MM.1S (cell line): ENCODE measurements at places on chromosomes 4 and X.

- no peak for DNase-seq
These were observed 1307.3 kb downstream of the C4orf33 start for GRCh38 chr4:130403221-130403620.

DNA sequence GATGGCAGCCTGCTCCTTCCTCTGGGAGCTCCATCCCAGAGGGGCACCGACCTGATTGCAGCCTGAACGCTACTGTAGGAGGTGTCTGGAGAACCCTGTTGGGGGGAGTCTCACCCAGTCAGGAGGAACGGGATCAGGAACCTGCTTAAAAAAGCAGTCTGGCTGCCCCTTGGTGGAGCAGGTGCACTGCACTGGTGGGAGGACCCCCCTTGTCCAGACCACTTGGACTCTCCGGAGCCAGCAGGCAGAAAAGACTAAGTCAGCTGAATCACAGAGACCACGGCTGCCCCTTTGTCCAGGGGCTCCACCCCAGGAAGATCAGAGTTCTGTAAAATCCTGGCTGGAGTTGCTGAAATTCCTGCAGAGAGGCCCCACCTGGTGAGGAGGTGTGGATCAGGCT is 67.3 kb upstream of the MAGEB18 start:
- no peak for DNase-seq

GRCh38 chrX:22012051-22012450 is 20.1 kb upstream of the PHEX start:
- no peak for DNase-seq

- DNase-seq = no peak
These were observed 89.7 kb upstream of the PCDH7 start for GRCh38 chr4:30630431-30630830.

DNA sequence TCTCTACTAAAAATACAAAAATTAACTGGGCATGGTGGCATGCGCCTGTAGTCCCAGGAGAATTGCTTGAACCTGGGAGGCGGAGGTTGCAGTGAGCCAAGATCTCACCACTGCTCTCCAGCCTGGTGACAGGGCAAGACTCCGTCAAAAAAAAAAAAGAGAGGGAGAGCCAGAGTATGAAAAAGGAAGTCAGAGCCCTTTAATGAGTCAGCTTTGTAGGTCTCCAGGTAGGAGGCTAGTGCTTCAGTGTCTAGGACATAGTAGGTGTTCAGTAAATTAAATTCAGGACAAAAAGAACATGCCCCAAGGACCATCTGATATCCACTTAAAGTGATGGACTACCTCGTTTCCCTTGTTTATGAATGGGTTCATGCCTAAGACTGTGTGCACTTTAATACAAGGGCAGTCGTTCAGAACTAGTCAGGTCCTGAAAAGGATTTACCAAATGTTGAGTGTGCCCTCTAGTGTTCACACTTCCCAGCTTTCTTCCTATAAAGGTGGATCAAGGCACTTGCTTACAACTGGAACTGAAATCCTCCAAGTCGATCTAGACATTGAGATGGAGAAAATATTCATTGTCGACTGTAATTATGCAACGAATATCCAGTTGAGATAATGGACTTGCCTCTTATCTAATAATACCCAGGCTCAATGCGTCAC is 29.0 kb downstream of the F9 start:
- peak; percentile 68 for DNase-seq

- no peak for DNase-seq
These were observed 119.3 kb downstream of the ADAMTS3 start for GRCh38 chr4:72449705-72450104.

- DNase-seq = no peak
These were observed 57.7 kb downstream of the KLHL13 start for GRCh38 chrX:118058924-118059323.

DNA sequence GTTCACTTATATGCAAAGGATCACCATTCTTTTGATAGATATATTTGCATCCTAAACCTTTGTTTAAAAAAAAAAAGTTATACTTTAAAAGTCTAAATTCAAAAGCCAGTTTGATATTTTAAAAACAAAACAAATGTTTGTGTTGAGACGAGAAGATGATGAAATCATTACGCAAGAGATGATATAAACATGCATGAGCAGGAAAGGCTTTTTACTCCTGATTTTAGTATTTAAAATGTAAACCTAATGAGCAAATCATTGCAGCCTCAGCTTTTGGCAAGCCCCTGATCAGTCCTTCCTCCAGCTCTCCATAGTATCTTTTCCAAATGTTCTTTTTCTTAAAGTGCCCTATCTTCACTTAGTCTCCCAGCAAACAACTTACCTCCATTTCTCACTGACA is 115.6 kb downstream of the ARAP2 start:
- no peak for DNase-seq

DNA sequence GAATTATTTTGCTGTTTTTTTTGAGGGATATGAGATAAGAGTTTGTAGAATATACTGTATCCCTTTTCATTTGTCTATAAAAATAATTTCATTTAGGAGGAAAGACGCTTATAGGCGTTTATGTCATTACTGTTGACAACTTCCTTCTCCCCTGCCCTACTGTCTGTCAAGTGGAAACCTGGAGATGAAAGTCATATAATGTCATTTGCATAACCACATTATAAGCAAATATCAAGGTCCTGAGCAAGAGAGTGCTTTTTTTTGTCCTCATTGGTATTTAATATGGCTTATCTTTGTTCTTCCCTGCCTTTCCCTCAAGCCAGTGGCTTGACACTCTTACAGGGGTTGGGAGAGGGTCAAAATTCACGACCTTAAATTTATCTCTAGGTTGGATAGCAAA is 55.8 kb downstream of the LRP2BP start:
- DNase-seq = no peak

DNA sequence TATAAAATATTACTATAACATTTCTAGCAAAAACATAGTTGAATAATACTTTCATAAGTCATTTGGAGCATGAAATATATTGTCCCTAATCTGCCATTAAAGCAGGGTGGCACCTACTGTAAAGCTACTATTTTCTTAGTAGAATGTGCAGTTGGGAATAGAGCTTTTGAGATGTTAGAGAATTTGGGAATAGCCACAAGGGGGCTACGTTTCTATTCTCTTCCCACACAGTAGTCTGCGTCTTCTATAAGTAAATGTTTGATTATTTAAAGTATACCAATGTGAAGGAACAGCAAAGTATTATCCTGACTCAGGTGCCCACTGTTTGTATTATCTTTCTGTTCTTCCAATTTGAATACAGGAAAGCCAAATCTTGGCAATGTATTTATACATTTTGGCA is 323.2 kb upstream of the GIMD1 start:
- no peak for DNase-seq

DNA sequence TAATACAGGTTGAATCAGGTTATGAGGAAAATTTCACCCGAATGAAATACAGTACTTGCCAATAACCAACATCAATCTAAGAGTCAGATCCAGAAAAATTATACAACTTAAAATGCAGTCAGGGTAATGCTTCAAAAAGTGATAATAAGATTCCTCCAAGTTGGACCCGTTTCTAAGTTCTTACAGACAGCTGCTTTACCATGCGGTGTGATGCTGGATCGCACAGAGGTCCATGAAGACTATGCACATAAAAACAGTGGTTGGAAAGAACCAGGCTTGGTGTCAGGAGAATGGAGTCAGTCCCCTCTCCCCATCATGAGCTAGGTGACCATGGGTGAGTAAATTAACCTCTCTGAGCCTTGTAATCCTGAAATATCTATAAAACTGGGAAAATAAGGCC is 261.3 kb downstream of the QDPR start:
- DNase-seq = no peak

GRCh38 chr4:11436673-11437072 is 8.0 kb upstream of the HS3ST1 start:
- DNase-seq = no peak

DNA sequence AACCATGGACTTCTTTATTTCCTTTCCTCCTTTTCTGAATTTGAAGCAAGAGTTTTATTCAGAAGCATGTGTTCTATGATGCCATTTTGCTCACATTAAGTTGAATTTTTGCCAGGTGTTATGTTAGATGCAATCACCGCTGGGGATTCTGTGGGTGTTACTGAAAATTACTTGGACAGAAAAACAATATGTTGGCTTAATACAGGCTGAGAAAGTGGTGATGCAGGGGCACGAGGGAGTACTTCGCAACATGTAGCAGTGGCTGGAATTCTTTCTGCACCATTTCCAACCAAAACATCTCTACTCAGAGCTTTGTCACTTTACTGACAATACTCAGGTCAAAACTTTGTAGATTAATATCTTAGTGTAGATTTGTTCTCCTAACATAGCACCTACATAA is 109.2 kb upstream of the PCDH18 start:
- no peak for DNase-seq

- DNase-seq = no peak
These were observed 784 bp upstream of the ANXA5 start for GRCh38 chr4:121697564-121697963.

DNA sequence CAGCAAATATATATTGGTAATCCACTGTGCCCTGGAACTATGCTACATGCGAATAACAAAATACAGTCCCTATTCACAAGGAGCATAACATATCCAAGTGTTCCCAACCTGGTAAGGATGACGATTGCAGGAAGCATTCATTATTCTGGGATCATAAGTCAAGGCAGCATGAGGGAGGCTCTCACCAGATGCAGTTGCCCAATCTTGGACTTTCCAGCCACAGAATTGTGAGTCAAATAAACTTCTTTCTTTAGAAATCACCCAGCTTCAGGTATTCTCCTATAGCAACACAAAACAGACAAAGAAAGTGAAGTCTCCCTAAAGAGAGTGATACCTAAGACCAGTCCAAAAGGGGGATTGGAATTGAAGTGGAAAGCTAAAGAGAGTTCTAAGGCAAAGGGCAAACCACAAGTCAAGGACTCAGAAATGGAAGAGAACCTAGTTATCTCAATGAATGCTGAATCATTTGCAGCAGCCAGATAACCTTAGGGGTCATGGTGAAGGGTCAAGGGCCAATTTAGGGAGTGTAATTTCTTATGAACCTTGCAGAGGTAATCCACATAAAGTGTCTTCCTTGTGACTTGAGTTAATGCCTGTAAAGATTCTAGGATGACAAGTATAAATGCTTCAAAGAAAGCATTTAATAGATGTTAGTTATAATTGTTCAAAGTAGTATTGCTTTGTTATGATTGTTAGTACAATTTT is 103.1 kb upstream of the PCDH7 start:
- no peak for DNase-seq

DNA sequence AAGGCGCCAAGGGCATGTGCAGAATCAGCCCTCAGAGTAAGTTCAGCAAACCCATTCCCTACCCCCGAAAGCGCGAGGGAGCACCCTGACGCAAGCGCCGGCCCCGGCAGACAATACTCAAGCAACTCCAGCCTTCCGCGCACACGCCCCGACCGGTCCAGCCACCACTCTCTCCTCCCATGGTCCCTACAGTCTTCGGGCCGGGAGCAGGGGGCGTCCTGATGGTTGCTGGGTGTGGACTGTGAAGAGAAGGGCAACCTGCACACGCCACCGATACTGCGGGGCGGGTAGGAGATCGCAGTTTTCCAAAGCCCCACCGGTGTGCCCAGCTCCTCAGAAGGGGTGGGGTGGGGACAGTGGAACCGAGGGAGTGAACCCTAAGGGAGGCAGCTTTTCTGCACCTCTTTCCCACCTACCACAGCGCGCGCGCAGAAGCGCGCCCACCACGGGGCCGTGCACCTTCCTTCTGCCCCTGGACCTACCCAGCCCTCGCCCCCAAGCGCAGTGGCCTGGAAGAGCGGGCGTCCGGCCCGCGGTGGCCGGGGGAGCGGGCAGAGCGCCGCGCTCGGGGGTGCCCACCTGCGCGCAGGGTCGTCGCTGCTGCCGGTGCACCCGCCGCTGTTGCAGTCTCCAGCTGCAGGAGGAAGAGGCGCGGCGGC is 650.2 kb upstream of the DIPK2B start:
- peak; percentile 31 for DNase-seq

DNA sequence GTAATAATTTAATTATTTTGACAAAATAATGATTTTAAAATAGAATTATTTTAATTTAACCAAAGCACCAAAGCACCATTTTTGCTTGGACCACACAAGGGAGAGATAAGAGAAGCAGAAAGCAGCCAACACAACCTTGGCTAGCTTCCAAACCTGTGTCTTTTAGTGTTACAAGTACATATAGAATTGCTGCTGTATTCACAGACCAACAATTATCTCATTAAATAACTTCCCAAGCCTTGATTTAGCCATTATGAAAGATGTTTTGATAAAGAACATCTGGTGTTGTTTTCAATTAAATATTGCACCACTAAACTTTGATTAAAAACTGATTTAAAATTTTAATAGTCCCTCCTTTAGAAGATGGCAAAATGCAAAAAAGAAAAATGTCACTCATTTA is 14.0 kb upstream of the IGFBP7 start:
- DNase-seq = no peak

DNA sequence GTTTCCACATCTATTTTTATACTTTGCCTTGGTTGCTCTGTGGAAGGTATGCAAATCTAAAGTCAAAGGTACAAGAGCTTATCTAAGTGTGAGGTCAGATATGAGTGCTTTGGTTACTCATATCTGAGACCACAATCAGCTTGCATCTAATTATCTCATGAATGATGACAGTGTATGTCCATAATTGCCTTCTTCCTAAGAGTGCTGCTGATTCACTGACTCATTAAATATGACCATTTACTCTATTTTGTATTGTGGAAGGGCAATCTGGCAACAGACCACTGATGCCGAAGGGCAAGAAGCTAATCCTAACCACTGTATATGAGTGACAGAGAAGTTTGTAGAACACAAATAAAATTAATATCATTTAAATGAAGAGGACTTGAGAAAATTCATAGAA is 1190.2 kb upstream of the AGA start:
- no peak for DNase-seq

GRCh38 chr4:128463006-128463405 is 175.4 kb upstream of the PGRMC2 start:
- no peak for DNase-seq

GRCh38 chr4:144647590-144647989 is 1.6 kb downstream of the HHIP start:
- no peak for DNase-seq

GRCh38 chrX:12954981-12955380 is 19.9 kb upstream of the TMSB4X start:
- DNase-seq = no peak

DNA sequence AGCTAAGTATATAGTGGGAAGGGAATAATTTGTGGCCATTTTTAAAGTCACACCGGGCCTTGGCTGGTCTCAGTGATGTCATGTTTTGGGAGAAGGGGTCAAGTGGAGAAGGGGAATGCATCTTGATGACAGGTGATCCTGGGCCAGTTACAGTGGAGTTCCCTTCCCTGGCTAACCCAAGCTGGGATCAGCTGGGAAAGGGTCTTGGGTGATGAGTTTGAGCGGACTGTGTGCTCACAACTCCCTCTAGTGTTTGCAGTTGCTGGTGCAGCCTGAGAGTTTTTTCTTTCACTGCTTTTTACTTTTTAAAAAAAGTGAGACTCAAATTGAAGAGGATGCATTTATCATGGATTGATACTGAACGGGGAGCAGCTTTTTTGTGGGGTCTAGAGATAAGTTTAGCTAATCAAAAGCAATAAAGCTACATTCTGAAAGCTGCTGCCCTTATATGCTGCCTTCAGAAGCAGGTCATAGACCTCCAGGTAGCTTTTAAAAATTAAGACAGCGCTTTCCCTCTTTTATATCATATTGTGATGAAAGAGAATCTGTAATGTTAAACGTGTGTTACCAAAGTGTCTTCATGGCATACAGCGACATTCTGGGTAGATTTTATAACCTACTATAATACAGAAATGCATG is 164.7 kb downstream of the DCLK2 start:
- peak; percentile 19 for DNase-seq
